ENCODE measurements at places on chromosomes 6 and 20.
A peak's percentile ranks its signal among the peaks of the same experiment; 100 is the strongest.

- no peak for DNase-seq
Observed at GRCh38 chr6:109079981-109080380, 14.7 kb downstream of the SESN1 start.

GRCh38 chr6:125001684-125002405 is 39.6 kb downstream of the RNF217 start:
- DNase-seq: peak; percentile 71

DNA sequence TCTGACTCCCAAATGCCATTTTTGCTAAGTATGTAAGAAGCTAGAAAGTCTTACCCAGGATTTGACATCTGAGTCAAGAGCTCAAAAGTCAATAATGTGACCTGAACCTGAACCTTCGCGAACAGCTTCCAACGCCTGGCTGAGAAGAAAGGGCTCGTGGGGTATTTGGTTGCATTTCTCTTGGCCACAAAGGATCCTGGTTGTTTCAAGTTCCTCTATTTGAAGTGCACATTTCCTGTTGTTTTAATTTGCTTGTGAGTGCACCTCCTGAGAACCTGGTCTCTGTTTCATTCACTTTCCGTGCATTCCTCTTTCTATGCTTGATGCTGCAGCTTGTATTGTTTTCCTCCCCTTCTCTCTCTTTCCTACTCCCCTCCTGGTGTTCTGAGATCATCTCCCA is 212.5 kb downstream of the FOXA2 start:
- DNase-seq: no peak

DNA sequence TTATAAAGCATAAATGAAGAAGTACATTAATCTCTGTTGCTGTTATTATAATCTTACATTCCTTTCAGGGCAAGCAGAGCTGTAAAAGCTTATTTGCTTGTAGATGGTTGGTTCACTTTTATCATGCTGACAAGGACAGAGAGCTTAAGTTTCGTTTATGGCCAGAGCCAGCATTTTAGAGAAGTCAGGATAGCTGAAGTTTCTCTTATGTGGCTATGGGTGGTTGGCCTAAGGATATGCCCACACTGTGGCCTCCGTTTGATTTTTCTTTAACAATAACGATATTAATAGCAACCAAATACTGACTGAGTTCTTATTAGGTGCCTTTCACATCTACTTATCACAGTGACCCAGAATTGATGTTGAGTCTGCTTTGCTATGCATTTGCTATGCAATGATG is 78.5 kb downstream of the FARS2 start:
- DNase-seq: no peak

- no peak for DNase-seq
Observed at GRCh38 chr20:33677991-33678702, 3.9 kb upstream of the NECAB3 start.
